ENCODE measurements at places on chromosomes 2 and 18. TPM values are rescaled to one million over a fixed set of nuclear protein-coding genes. Genes with fewer than 3 reads are reported as not detected.

Gene KLHL14
- not detected for total RNA-seq

Gene CCDC88A
- 10.7 TPM for total RNA-seq

Gene TTC21B
- 22.6 TPM for total RNA-seq

Gene NEU2
- total RNA-seq: not detected

Gene TRAPPC12
- total RNA-seq: 45.8 TPM

Gene MC5R
- not detected for total RNA-seq

Gene ATG4B
- total RNA-seq: 82.5 TPM

GRCh38 chr18:80232710-80233109 lies 14.6 kb downstream of the PARD6G start:
- H3K27me3 ChIP-seq: peaks cover 15% of the 10 kb centered on the region
- no peak overlapping the region for H3K4me3 ChIP-seq
- H3K4me1 ChIP-seq: no peaks in the 10 kb centered on the region
- no peak for DNase-seq

GRCh38 chr18:48835745-48836170 lies 115.0 kb downstream of the SMAD7 start:
- no peaks in the 10 kb centered on the region for H3K27me3 ChIP-seq
- peaks cover 64% of the 10 kb centered on the region for H3K4me1 ChIP-seq
- H3K4me3 ChIP-seq: no peak overlapping the region
- no peak for DNase-seq
- H3K36me3 ChIP-seq: no peaks in the 10 kb centered on the region
- peak overlapping the region; percentile 85 for H3K27ac ChIP-seq

DNA sequence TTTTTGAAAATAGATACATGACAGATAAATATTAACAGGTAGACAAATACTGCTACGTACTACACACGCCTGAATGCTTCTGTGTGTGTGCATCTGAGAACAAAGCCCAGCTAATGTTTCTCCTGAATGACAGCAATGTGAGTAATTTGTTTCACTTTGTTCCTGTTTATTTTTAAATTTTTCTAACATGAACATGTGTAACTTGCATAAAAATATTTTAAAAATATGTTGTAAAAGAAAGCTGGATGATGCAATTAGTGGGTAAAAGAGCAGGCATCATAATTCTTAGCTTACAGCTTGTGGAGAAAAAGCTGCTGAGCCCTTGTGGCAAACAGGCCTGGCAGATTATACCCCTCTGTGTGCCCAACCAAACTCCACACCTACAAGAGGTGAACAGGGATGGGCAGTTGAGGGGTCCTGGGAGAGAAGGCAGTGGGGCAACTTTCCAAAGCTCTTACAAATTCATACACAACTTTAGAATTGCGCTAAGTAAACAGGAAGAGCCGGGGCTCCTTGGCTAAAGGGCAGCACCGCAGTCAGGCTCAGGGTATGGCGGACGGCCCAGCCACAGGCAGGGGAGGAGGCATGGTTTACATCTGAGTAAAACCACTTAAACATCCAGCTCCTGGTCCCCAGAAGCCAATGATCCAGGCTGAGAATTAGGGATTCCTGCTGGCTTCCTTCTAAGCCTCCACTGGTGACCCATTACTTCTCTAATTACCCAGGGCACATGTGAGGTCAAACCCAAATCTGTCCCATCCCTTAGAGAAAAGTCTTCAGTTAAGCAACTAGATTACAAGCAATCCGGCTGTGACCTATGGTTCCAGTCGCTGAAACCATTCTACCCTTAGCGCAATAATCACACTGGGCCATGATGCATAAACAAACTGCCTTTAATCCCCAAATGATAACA lies 14.0 kb downstream of the PXDN start:
- H3K4me1 ChIP-seq: no peaks in the 10 kb centered on the region
- H3K27me3 ChIP-seq: peaks cover 4% of the 10 kb centered on the region
- no peak overlapping the region for H3K4me3 ChIP-seq

GRCh38 chr2:142745691-142746090 lies 131.8 kb upstream of the KYNU start:
- H3K27me3 ChIP-seq: no peaks in the 10 kb centered on the region
- H3K4me3 ChIP-seq: no peak overlapping the region
- H3K36me3 ChIP-seq: no peaks in the 10 kb centered on the region
- no peaks in the 10 kb centered on the region for H3K4me1 ChIP-seq
- DNase-seq: no peak

GRCh38 chr2:189454009-189454408 lies 12.7 kb downstream of the WDR75 start:
- H3K4me3 ChIP-seq: no peak overlapping the region
- no peak for DNase-seq
- H3K27me3 ChIP-seq: no peaks in the 10 kb centered on the region
- H3K27ac ChIP-seq: no peak overlapping the region
- H3K4me1 ChIP-seq: no peaks in the 10 kb centered on the region

DNA sequence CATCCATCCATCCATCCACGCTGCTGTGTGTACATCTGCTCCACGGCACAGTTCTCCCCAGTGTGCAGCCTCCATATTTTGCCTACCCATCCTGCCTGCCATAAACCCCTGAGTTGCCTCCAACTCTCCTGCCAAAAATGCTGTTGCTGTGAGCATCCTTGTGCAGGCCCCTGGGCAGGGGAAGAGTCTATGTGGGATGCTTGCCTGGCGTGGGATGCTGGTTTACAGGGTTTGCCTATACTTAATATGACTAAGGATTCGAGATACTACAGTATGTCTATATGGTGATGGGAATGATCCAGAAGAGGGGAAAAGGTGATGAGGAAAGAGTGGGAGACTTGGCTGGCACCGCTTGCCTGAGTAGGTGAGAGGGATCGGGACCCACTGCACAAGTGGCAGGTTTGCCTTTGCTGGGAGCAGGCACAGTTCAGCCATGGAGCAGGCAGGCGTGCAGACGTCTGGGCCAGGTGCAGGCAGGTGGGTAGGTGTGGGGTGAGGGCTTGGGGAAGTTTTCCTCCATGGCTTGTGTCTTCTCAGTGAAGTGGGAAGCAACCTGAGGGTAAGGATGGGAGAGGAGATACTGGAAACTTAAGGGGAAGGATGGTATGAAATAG lies 30.2 kb upstream of the FAHD2A start:
- H3K4me1 ChIP-seq: peaks cover 2% of the 10 kb centered on the region
- peaks cover 12% of the 10 kb centered on the region for H3K27me3 ChIP-seq
- H3K4me3 ChIP-seq: no peak overlapping the region
- H3K36me3 ChIP-seq: no peaks in the 10 kb centered on the region

DNA sequence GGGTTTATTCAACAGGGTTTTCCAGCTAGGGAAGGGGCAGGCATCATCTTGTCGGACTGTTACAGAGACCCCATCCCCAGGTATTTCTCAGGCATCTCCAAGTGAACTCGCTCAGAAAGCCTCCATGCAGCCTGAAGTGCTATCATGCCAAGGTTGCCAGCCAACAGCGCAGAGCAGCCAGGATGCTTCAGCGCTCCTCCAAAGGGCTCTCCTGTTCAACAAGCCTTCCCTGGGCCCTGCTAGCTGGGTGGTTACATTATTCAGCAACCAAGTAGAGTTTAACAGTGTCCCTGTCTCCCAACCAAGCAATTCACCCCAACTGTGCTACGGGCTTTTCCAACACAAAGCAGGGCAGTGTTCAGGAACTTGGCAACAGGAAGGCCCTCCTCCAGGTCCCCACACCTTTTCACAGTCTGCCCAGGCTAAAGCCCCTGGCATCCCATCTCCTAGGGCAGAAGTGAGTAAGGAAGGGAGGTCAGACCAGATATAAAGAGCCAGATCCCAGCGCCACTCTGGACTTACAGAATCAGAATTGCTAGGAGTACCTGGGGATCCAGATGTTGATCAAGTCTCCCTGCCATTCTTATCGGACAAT lies 52.9 kb downstream of the ZBTB7C start:
- peaks cover 6% of the 10 kb centered on the region for H3K27me3 ChIP-seq
- no peaks in the 10 kb centered on the region for H3K36me3 ChIP-seq
- DNase-seq: no peak
- no peak overlapping the region for H3K27ac ChIP-seq

DNA sequence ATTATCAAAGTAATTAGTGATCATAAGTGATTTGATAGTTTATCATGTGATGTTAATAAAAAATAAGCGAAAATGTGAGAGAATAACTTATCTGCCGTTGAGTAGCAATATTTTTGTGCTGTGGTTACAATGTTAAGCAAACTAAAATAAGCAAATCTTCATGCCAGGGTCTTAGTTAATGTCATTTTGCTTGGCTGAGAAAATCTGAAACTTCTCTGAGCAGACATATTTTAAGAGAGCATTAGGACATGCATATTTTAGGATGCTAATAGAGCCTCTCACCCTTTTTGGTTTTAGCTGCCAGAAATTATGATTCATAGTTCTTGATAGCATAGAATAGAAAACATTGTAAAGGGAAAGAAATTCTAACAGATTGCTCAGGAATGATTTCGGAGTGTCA lies 233.5 kb upstream of the ZEB2 start:
- H3K4me3 ChIP-seq: no peak overlapping the region
- no peak overlapping the region for H3K27ac ChIP-seq
- no peak for DNase-seq
- H3K4me1 ChIP-seq: no peaks in the 10 kb centered on the region
- H3K27me3 ChIP-seq: no peaks in the 10 kb centered on the region

- no peak for DNase-seq
- H3K27ac ChIP-seq: peak overlapping the region; percentile 98
- H3K36me3 ChIP-seq: peaks cover 43% of the 10 kb centered on the region
- peaks cover 82% of the 10 kb centered on the region for H3K4me1 ChIP-seq
- no peaks in the 10 kb centered on the region for H3K27me3 ChIP-seq
These were observed 62.1 kb upstream of the PGAP1 start for GRCh38 chr2:196988639-196989038.

DNA sequence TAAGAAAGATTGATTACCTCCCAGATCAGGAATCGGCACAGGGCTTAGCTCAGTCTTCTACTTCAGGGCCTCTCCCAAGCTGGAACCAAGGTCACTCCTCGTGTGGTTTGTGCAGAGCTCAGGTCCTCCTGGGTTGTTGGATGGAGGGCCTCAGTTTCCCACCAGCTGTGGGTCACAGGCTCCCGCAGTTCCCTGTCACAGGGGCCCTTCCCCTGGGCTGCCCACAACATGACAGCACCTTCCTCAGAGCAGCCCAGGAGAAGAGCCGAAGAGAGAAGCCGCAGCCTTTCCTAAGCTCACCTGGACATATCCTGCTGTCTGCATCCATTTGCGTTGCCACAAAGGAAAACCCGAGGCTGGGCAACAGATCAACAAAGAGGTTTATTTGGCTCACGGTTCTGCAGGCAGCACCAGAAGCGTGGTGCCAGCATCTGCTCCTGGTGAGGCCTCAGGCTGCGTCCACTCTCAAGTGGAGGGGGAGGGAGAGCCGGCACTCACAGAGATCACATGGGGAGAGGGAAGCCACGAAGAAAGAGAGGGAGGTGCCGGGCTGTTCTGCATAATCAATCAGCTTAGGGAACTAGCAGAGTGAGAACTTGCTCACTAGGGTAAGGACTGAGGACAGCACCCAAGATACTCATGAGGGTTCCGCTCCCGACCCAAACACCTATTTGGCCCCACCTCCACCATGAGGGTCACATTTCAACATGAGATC lies 13.0 kb upstream of the ALLC start:
- DNase-seq: no peak
- H3K27ac ChIP-seq: no peak overlapping the region
- H3K36me3 ChIP-seq: no peaks in the 10 kb centered on the region
- no peaks in the 10 kb centered on the region for H3K27me3 ChIP-seq
- H3K4me3 ChIP-seq: no peak overlapping the region
- no peaks in the 10 kb centered on the region for H3K4me1 ChIP-seq

DNA sequence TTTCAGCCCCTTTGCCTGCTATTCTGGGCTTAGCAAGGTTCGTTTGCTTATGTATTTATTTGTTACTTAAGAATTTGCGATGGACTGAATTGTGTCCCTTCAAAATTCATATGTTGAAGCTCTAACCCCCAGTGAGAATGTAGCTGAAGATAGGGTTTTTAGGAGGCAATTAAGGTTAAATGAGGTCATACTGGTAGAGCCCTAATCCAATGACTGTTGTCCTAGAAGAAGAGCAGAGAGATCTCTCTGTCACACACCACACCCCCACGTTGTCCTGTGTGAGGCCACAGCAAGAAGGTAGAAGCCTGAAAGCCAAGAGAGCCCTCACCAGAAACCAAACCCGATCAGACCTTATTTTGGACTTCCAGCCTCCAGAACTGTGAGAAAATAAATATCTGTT lies 66.7 kb downstream of the KIAA1328 start:
- no peak overlapping the region for H3K4me3 ChIP-seq
- no peaks in the 10 kb centered on the region for H3K4me1 ChIP-seq
- DNase-seq: no peak
- H3K36me3 ChIP-seq: peaks cover 34% of the 10 kb centered on the region

GRCh38 chr2:56314796-56315195 lies 131.0 kb downstream of the CCDC85A start:
- no peak overlapping the region for H3K27ac ChIP-seq
- H3K4me3 ChIP-seq: no peak overlapping the region
- H3K36me3 ChIP-seq: no peaks in the 10 kb centered on the region
- no peaks in the 10 kb centered on the region for H3K4me1 ChIP-seq
- no peak for DNase-seq
- no peaks in the 10 kb centered on the region for H3K27me3 ChIP-seq

DNA sequence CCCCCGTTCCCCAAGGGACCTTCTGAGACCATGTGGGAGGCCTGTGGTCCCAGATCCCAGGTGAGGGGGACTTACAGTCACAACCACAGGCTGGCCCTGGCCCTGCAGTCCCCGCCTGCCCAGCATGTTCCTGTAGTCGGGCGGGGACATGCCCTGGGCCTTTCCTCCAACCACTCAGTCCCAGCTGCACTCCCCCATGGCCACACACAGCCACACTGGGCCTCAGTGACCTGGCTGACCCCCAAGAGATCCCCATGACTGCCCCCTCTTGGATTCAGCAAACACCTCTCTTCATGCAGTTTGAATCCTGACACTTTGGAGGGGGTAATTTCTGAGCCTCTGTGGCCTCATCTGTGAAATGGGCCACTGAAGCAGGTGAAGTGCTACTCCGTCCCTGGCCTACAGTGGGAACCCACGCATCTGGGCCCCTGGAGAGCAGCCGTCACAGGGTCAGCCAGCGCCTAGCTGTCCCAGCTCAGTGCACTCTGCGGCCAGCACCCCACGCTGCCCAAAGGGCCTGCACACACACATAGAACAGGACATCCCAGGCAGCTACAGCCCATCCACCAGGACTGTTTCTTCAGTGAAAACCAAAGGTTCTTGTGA lies 12.7 kb upstream of the ARHGEF4 start:
- H3K4me3 ChIP-seq: no peak overlapping the region
- no peaks in the 10 kb centered on the region for H3K36me3 ChIP-seq
- H3K27me3 ChIP-seq: peaks cover 4% of the 10 kb centered on the region
- peak overlapping the region; percentile 86 for H3K27ac ChIP-seq
- no peak for DNase-seq

DNA sequence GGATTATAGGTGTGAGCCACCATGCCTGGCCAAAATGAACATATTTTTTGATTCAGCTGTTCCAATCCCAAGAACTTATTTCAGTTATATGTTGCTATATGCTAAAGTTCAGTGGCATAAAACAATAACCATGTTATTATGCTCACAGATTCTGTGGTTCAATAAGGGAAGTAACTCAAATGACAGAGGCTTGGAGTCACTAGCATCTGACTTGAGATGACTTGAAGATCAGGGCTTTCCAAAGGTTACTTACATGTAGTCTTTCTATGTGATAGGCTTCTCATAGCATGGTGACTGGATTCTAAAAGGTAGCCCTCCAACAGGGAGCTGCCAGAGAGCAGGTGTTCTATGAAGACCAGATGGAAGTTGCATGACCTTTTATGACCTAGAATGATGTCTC lies 17.2 kb downstream of the CLK1 start:
- no peaks in the 10 kb centered on the region for H3K27me3 ChIP-seq
- no peak overlapping the region for H3K27ac ChIP-seq
- peaks cover 16% of the 10 kb centered on the region for H3K36me3 ChIP-seq
- no peak overlapping the region for H3K4me3 ChIP-seq
